Astrocyte (in vitro differentiated cells and primary cell): ENCODE measurements at places on chromosomes 6 and 20. TPM values are rescaled to one million over a fixed set of nuclear protein-coding genes. Genes with fewer than 3 reads are reported as not detected.

The OPN5 gene
- not detected in 2 replicates for total RNA-seq

GRCh38 chr6:4352322-4352669 lies 216.9 kb upstream of the ECI2 start:
- DNase-seq = no peak

The JAG1 gene
- 278 and 380 TPM in 2 replicates for total RNA-seq

The GPR63 gene
- total RNA-seq = 1.6 and 1.8 TPM in 2 replicates

DNA sequence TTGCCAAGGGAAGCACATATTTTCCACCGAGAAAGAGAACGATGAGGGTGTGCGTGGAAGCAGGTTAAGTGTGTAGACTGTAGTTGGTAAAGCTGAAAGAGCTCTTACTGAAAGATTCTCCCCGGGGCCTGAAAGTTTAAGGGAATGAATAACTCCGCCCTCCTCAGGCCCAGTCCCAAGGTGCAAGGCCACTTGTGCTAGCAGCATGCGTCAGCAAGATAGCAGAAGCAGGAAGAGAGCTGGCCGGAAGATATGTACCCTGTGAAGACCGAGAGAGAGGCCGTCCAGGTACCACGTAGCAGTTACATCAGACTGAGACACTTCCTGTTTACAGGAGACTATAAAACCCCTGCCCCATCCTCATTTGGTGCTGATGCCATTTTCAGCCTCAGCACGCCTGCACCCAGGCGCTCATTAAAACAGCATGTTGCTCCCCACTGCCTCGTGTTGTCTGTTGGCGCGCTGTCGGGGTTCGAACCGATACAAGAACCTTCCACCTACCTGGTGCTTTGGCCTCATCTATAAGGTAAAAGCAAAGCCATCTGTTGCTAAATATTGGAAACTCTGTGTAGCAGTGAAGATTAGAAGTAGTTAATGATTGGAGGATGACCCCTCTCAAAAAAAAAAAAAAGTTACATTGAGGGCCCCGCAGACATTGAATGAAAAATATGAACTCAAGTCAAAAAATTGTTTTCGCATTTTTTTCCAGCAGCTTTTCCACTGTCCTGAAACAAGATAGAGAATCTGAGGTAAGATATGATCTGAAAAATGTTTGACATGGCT lies 18.6 kb upstream of the FAM135A start:
- no peak for DNase-seq

DNA sequence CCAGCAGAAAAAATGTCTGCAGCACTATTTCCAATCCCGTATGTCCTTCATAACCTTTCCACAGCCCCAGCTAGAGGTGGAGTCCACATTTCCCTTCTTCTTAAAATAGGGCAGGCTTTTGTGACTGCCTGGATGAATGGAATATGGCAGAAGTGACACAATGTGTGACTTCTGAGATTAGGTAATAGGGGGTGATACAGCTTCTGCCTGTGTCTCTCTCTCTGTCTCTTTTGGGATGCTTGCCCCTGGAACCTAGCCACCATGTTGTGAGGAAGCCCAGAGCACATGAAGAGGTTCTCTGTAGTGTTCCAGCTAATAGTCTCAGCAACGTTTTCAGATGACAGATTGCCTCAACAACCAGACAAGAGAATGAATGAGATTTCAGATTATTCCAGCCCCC lies 51.4 kb downstream of the CLIC5 start:
- no peak for DNase-seq

- DNase-seq = peak; percentile 58
These were observed 643.8 kb upstream of the AGPAT4 start for GRCh38 chr6:161917645-161918044.

The MCHR2 gene
- not detected in 2 replicates for total RNA-seq

The PNLDC1 gene
- 0.11 TPM in 1 of 2 replicates, not detected in the other for total RNA-seq

The DDX39B gene
- total RNA-seq = 284 and 294 TPM in 2 replicates

GRCh38 chr6:38413102-38413800 lies 226.5 kb downstream of the BTBD9 start:
- no peak for DNase-seq

- DNase-seq = peak; percentile 69
These were observed 171.6 kb downstream of the MTHFD1L start for GRCh38 chr6:151036869-151037680.

The CST2 gene
- 1.7 and 2.9 TPM in 2 replicates for total RNA-seq

DNA sequence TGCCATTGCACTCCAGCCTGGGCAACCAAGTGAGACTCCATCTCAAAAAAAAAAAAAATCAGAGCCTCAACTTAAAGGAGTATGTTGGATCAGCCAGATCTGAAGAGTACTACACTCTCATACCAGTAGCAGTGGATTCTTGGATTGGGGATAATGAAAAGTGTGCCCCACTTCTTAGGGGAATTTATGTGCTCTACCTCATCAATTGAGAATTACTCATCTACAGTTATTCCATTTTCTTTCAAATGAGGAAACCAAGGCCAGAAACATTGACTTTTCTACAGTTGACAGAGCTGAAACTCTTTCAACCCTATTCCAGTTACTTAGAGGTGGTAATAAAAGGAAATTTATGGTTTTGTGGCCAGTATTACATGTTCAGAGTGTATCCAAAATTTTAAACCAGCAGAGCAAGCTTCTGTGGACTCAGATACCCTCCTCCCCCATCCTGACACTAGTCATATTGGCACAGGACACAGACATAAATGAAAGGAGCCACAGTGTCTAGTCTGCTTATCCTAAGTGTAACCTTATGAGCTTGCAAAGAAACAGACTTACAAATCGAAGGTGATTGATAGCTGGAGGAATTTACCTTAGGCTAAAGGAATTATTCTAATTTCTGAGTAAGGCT lies 51.2 kb downstream of the ORC3 start:
- no peak for DNase-seq

The FRK gene
- 0.77 and 1.3 TPM in 2 replicates for total RNA-seq

GRCh38 chr6:145073811-145074210 lies 661.5 kb downstream of the EPM2A start:
- DNase-seq = peak; percentile 41

The TGM3 gene
- total RNA-seq = not detected in 2 replicates

The OXT gene
- total RNA-seq = not detected in 2 replicates
